ENCODE measurements at places on chromosomes 3 and 15. TPM values are rescaled to one million over a fixed set of nuclear protein-coding genes. Genes with fewer than 3 reads are reported as not detected.

Gene CDC25A
- not detected for total RNA-seq

DNA sequence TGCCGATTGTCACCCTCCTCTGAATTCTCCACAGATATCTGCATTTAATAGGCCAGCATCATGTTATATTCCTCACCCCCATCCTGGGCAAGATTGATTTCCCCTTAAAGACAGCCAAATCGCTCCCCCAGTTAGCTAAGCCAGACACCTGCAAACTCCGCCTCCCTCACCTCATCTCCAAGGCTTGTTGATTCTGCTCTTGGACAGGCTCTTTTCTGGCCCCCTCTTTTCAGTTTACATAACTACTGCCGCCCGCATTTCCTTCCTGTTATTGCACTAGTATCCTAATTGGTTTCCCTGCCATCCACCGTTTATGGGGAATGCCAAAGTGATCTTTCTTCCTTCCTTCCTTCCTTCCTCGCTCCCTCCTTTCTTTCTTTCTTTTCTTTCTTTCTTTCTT is 214.7 kb upstream of the MRPL3 start:
- DNase-seq, result no peak

DNA sequence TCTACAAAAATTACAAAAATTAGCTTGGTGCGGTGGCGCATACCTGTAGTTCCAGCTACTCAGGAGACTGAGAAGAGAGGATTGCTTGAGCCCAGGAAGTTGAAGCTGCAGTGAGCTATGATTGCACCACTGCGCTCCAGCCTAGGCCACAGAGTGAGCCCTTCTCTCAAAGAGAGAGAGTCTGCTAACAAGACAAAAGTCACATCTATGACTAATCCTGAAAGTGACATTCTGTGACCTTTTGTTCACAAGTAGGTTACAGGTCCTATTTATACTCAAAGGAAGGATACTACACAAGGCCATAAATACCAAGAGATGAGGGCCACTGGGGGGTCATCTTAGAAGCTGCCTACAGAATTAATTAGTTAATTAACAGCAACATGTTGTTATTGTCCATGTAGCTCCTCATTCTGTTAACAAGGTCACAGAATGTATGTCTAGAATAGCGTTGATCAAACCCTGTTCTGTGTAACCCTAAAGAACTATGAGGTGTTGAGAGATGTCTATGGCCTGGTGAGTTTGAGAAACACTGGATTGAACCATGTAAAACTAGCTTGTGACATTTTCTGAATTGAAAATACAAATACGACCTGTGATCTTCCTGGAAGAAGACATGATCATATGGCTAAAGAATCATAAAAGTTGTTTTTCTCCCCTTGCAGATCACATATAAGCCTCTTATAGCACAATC is 97.0 kb downstream of the SAMMSON start:
- no peak for DNase-seq

DNA sequence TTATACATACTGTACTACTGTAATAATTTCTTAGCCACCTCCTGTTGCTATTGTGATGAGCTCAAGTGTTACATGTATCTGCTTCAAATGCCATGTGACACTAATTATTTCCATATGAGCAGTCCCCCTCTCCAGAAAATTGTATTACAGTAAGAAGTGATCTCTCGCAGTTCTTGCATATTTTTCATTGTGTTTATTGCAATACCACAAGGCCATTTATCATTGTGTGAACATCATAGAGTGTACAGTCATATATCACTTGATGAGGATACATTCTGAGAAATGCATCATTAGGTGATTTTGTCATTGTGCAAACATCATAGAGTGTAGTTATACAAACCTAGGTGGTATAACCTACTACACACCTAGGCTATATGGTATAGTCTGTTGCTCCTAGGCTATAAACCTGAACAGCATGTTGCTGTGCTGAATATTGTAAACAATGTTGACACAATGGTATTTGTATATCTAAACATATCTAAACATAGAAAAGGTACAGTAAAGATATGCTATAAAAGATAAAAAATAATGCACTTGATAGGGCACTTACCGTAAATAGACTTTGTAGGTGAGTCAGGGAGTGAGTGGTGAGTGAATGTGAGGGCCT is 189.6 kb upstream of the MLF1 start:
- DNase-seq, result no peak

Gene BCHE
- 252 TPM for total RNA-seq

Gene ZNF80
- total RNA-seq, result not detected

Gene SCAANT1
- total RNA-seq, result not detected

DNA sequence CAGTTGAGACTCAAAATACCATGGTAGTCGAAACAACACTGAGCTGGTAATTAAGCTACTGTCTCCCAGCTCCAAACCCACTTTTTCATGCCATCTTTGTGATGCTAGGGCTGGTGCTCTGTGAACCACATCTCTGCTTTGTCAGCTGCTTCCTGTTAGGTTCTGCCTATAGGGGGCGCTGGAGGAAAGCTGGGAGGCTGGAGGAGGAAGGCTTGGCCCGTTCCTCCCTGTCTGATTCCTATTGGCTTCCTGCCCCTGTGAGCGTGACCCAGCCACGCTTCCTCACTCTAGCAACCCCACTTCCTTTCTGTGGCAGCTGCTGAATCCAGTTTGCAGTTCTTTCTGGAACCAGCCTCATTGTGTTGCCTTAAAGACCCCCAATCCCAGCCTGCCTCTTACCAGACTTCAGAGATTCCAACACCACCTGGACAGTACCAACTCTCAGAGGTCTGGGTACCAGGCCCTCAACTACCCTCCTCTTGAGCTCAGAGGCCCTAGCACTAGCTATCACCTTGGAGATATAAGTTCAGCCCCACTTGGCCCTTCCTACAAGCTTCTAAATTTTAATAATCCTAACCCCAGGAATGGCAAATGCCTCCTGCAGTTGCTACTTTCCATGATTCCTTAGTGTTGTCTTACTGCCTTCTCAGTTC is 120.9 kb downstream of the ERC2 start:
- DNase-seq, result no peak

Gene TMEM44
- total RNA-seq, result 23.1 TPM

DNA sequence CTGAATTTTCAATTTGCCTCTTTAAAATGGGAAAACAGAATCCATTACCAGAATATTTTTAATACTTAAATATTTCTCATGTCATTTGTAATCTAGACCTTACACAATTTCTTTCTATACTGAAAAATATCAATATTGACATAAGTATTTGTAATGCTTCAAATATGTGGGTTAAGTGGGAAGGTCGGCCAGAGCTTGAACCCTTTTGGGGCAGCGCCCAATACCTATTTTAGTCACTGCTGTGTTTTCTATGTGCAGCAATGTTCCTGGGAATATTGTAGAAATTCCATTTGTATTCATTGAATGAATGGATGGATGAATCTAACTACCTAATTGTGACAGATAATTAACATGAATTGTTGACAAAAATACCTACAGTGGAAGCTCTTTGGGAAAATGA is 459.7 kb upstream of the ZNF717 start:
- no peak for DNase-seq

Gene EBLN2
- total RNA-seq, result 9.2 TPM

Measured in uterus (tissue), 4 donors.